K562 (cell line): ENCODE measurements at places on chromosomes 16 and 17. TPM values are rescaled to one million over a fixed set of nuclear protein-coding genes. Genes with fewer than 3 reads are reported as not detected.

DNA sequence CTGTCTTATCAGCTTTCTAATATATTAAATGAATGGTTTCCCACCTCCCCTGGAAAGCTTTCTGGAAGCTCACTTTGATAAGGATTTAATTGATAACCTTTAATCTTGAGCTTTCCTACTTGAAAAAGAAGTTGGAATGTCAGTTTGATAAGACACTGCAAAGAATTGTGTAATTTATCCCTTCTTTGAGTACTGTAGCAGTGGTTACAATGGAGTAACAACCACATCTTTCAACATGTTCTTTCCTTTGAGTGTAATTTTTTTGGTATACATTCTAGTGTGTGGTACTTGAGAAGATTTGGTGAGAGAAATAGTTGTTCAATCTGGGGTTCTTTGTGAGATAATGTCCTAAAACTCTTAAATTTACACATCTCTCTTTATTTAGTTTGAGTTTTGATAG lies 43.4 kb downstream of the CPD start:
- no peak for DNase-seq

DNA sequence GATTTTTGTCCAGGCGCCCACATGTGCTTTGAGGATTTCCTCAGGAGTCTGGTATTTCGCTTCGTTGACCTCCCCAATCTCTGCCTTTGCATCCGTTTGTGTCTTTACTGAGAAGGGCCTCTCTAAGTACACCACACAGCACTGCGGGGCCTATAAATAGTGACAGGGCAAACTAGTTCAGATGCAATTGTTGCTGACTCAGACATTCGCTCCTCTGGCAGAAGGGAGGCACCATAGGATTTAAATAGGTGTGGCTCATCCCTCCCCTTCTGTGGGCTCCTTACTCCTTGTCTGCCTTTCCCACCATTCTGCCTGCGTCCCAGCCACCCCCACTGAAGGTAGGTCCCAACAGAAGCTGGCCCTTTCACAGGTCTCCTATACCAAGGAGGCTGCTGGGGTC lies 192.3 kb downstream of the SHISA9 start:
- DNase-seq, result no peak

The RAPGEFL1 gene
- total RNA-seq, result 3.6 and 4.1 TPM in 2 replicates

DNA sequence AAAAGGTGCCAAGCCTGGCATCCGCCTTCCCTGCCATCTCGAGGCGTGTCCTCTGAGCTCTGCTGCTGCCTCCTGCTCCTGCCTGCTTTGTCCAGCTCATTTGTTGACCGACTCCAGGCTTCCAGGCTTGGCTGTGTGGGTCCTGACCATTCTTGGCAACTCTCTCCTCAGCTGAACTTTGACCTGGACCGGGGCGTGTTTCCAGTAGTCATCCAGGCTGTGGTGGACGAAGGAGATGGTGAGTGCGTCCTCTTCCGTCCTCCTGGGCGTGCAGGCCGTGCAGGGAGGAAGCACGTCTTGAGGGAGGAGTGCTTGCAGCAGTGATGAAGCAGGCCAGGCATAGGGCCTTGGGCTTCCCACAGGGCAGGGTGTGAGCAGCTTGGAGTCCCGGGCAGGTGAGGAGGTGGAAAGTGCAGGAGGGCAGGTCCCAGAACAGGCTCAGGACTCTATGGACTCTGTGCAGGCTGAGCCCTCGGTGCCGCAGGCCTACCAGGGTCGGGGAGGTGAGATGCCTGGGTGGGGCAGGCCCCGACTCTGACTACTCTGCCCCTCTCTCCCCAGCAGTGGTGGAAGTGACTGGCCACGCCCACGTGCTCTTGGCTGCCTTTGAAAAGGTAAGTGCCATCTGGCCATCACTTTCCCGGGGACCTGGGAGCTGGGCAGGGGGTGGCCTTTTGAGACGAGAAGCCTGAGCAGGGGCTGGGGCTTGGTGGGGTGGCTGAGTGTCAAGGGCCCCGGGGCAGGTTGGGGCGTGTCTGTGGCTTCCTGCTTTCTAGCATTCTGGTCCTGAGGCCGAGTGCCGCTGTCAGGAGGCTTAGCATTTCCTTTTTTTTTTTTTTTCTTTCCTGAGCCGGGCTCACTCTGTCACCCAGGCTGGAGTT lies 28.6 kb upstream of the NUDT16L1 start:
- DNase-seq, result no peak

- no peak for DNase-seq
These were observed 10.3 kb downstream of the ZNF771 start for GRCh38 chr16:30417529-30418349.

The ABCA8 gene
- total RNA-seq, result 8.5 and 10.4 TPM in 2 replicates

- no peak for DNase-seq
These were observed 4.1 kb downstream of the ELMO3 start for GRCh38 chr16:67202956-67203493.

- peak; percentile 7 for DNase-seq
These were observed 12.8 kb upstream of the CLEC18C start for GRCh38 chr16:70160821-70161220.

DNA sequence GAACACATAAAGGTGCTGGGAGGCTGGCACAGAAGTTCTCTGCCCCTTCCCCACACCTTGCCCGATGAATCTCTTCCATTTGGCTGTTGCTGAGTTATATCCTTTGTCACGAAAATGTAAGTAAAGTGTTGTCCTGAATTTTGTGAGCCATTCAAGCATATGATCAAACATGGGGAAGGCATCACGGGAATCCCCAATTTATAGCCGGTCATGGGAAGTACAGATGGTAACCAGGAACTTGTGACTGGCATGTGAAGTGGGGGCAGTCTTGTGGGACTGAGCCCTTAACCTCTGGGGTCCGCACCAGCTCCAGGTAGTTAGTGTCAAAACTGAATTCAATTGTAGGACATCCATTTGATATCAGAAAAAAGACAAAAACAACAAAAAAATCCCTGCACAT lies 13.2 kb downstream of the TOM1L2 start:
- no peak for DNase-seq

DNA sequence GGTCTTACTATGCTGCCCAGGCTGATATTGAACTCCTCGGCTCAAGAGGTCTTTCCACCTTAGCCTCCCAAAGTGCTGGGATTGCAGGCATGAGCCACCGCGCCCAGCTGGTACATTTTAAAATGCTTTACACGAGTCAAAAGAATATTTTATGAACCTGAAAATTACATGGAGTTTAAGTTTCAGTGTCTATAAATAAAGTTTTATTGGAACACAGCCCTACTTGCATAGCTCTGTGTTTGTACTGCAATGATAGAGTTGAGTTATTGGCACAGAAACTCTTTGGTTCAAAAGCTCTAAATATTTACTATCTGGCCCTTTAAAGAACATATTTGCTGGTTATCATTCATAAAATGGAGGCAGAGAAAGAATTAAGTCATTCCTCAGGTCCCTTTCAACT lies 24.3 kb downstream of the MAP2K6 start:
- no peak for DNase-seq

GRCh38 chr17:10516065-10516464 lies 2.3 kb downstream of the MYH1 start:
- DNase-seq, result no peak

GRCh38 chr16:25035494-25036405 lies 20.6 kb upstream of the ARHGAP17 start:
- DNase-seq, result no peak

GRCh38 chr16:4513881-4514280 lies 24.7 kb downstream of the CDIP1 start:
- no peak for DNase-seq

The TEKT5 gene
- total RNA-seq, result not detected in 2 replicates

The CRYM gene
- total RNA-seq, result 0.98 TPM in 2 replicates

DNA sequence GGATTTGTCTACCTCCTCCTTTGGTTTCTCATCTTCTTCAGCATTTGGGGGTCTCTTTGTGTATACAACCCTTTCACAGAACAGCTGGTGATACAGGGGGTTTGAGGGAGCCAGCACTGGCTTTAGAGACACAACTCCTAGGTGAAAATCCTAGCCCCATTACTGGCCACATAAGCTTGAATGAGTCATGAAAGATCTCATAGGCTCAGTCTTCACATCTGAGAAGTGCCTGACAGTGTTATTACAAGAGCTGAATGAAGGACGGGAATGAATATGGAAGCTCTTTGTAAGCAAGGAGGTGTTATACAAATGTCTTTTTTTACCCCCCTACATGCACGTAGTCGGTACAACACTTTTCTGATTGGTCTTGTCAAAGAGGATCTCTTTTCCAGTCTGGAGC lies 1.7 kb upstream of the B4GALNT2 start:
- no peak for DNase-seq

- DNase-seq, result no peak
These were observed 48.8 kb downstream of the NLRC5 start for GRCh38 chr16:57038166-57038565.

DNA sequence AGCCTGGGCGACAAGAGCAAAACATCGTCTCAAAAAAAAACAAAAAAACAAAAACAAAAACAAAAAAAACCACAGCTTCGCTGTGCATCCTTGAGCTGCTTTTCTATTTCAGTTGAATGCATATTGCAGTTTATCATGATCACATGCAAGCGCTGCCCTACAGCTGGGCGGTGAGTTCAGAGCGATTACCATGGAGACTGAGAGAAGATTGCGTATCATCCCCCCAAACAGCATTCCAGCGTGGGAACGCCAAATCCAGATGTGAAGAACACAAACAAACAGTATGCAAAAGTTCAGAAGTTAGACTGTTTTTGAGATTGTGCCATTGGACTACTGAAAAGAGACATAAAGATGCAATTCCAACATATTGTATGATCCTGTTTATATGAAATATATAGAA lies 15.1 kb upstream of the SLC52A1 start:
- no peak for DNase-seq

The CDT1 gene
- total RNA-seq, result 173 and 178 TPM in 2 replicates

The MT1M gene
- total RNA-seq, result not detected in 2 replicates

The OR1D2 gene
- not detected in 2 replicates for total RNA-seq

- DNase-seq, result no peak
These were observed 83.2 kb downstream of the CNGB1 start for GRCh38 chr16:57887711-57888110.

GRCh38 chr17:1228781-1229348 lies 41.4 kb upstream of the BHLHA9 start:
- DNase-seq, result no peak

- DNase-seq, result no peak
These were observed 125.5 kb upstream of the CIBAR2 start for GRCh38 chr16:85237817-85238216.

- peak; percentile 25 for DNase-seq
These were observed 472 bp upstream of the NME2 start for GRCh38 chr17:51165680-51166197.

- DNase-seq, result no peak
These were observed 3.1 kb downstream of the SLC26A11 start for GRCh38 chr17:80223142-80223815.

- DNase-seq, result no peak
These were observed 159.4 kb downstream of the SEC14L1 start for GRCh38 chr17:77300016-77300686.

DNA sequence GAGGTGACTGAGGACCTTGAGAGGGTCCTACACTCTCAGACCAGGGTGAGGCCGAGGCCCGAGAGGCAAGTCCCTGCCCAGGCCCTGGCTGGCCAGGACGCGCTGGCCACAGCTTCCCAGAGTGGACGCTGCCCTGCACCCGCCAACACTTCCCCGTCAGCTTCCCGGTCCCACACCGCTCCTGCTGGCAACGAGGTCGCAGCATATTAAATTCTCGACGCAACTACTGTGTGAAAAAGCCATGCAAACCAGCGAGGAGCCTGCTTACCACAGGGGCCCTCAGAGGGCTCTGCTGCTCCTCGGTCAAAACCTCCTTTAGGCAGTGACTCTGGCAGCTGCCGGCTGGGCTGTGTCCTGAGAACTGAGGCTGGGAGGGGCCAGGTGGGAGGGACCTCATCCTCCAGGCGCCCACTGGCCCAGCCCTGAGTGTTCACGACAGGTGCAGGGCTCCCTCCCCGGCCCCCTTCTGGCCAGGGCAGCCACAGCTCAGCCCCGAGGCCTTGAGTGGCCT lies 2.1 kb upstream of the TEX19 start:
- DNase-seq, result no peak
